ENCODE measurements at places on chromosomes 3 and 15.

GRCh38 chr3:47580481-47580880 is 1.8 kb upstream of the CSPG5 start:
- DNase-seq = no peak

GRCh38 chr3:196197524-196197923 is 13.7 kb downstream of the ZDHHC19 start:
- no peak for DNase-seq

GRCh38 chr3:113450911-113451310 is 9.6 kb upstream of the CFAP44 start:
- DNase-seq = no peak

DNA sequence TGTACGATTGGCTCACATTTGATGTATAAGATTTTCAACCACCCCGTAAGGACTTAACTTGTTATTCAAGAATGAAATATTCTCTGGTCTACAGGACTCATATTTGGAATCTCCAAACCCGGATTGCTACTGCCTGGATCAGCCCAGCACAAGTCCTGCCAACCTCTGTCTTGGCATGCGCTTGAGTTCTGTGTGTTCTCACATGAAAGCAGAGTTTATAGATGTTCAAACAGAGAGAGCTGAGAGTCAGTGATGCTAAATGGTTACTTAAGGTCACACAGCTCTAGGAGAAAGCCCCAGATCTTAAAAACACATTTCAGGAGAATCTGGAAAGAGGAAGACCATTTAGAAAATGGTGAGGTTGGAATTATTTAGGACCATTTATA is 268.0 kb upstream of the TBL1XR1 start:
- DNase-seq = no peak

DNA sequence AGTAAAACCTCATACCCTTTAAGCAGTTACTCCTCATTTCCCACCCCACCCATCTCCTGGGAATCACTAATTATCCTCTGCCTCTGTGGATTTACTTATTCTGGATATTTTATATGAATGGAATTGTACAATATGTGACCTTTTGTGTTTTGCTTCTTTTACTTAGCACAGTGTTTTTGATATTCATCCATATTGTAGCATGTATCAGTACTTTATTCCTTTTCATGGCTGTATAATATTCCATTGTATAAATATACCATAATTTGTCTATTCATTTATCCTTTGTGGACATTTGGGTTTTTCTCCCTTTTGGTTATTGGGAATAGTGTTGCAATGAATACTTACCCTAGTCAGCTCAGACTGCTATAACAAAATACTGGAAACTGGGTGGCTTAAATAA is 39.2 kb downstream of the SH3GL3 start:
- no peak for DNase-seq

DNA sequence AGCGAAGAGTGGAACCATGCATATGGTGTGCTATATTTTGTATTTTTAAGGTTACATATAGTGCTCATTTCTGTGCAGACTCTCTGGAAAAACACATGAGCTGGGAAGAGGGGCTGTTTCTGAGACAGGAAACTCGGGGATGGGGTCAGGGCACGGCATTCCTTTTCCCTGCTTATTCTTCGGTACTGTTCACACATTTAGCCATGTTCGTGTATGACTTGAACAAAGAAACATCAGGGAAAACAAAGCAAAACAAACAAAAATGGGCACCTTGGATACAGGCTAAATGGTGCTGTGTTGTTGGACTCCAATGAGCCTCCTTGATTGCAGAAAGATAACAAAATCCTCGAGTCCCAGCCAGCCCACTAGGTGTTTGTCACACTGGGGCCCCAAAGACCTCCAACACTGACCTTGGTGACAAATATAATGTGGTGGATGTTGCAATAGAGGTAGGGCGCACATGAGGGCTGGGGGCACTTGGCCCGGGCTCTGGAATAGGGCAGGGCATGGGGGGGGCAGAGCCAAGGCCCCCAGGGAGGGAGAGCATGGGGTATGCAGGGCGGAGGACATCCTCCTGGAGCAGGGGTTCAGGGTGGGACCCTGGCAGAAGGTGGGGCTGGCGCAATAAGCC is 19.3 kb downstream of the DNASE1L3 start:
- no peak for DNase-seq

- DNase-seq = no peak
These were observed 68.1 kb upstream of the SCN5A start for GRCh38 chr3:38717355-38718240.

GRCh38 chr15:59087731-59088130 is 17.2 kb upstream of the CCNB2 start:
- no peak for DNase-seq

- DNase-seq = no peak
These were observed 26.5 kb downstream of the RTP1 start for GRCh38 chr3:187223799-187224198.

GRCh38 chr3:53384465-53385423 is 37.4 kb upstream of the DCP1A start:
- no peak for DNase-seq

- no peak for DNase-seq
These were observed 61.2 kb upstream of the DNAJC19 start for GRCh38 chr3:181050738-181051137.

- DNase-seq = no peak
These were observed 119.1 kb downstream of the ROBO2 start for GRCh38 chr3:77158730-77159581.

DNA sequence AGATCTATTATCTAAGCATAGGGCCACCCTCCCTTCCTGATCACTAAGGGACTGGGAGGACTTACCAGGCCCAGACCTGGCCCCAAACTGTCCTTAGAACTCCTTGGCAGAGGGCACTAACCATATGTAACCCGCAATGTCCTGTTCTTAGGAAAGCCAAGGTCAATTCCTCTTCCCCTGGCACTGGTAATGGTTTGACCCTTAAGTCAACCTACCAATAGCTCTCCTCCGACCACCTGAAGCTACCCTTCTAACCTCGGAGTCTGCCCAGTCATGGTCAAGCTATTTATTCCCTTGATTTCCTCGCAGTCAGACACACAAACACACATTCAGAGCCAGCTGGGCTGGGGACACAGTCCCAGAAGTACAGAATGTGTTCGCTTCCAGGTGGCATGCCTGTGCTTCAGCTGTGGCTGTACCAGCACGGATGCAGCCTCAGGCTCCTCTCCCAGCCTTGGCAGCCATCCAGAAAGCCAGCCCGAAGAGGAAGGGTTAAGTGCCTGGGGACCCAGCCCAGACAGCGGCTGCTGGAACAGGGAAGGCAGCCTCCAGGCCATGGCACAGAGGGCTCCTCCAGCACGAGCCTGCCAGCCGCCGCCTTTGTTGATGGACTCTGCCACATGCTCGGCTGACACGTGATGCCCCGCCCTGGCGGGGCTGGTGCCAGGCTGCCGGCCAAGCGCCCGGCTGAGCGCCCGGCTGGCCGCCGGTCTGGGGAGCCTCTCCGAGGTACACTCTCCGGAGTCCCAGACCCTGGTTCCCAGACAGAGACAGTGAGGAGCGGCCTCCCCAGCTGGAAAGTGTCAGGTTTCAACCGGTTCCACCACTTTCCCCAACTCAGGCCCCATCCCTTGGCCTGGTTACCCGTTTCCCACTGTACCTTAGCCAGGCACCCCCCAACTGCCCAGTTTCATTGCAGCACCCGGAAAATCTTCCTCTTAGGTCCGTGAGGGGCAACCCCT is 5.5 kb downstream of the BMF start:
- no peak for DNase-seq

- no peak for DNase-seq
These were observed 1505.7 kb upstream of the CADM2 start for GRCh38 chr3:83453056-83453455.

DNA sequence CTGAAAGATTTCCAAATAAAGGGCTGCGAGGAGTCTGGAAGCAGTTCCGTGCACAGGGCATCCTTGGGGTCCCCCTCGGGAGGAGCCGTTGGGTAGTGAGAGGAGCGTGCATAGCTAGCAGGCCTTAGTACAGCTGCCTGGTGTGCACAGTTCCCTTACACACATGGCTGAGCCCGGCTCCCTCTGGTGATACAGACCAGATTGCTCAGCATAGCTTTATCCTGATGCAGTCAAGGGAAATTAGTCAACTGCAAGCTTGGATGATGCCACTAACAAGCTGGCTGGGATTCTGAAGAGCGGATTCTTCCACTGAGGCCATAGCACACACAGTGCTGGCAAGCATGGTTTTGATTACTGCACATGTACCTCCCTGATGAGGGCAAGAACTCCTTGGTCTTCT is 349.4 kb downstream of the LRTM1 start:
- no peak for DNase-seq

DNA sequence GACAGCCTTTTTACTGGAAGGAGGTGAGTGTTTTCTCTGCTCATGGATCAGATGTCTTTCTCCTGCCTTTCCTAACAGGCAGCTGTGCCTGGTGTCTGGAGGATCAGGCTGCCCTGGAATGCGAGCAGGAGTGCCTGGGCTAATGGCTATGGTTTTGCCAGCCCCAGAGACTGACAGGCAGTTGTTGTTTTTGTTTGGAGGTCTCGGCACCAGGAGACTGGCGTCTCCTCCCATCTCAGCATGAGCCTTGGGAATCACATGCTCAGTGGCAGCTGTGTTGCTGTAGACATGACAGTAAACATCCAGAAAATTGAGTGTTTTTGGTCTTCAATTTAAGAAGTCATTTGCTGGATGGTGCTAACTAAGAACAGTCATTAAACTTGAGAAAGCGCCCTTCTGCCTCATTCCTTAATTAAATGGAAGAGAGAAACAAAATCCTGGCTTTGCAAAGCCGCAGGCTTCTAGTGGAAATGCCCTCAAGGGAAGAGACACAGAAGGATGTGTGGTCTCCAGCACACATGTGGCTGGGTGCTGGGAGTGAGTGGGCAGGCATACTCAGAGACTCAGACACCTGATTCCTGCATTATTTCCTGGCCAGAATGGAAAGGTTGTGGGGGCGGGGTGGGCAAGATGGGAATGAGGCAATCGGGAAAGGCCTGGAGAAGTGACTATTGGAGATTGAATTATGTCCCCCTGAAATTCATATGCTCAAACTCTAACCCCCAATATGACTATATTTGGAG is 97.0 kb upstream of the NMNAT3 start:
- DNase-seq = no peak

GRCh38 chr3:100650651-100651619 is 41.5 kb downstream of the ADGRG7 start:
- DNase-seq = peak; percentile 9

DNA sequence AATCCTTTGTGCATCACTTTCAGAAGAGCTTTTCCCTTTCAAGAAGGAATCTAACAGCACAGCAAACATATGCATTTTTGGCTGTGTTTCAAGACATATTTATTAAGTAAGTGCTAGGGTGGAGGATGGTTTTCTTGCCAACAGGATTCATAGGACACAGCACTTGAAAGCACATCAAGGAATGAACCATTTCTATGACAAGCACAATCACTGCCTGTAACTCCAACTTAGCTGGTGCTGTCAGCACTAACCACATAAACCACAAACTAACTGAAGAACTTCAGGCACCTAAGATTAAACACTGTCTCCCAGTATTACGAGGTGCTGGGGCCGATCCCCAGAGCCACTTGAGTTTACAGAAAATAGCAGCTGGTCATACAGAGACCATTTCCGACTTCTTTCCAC is 35.4 kb upstream of the SPRED1 start:
- DNase-seq = no peak

DNA sequence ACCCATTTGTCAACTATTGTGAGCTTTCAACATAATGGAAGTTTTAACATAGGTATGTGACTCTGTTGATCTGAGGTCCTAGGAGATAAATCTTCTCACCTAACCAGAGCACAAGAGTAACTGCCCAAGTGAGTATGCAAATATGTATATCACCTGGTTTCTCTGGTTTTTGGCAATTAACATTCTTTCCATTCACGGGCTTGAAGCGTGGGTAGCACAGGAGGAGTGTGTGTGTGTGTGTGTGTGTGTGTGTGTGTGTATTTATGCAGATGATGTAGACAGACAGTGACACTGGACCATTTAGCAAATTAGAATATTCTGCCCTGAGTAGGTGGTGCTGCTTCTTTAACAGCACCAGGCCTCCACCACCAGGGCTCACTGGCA is 15.0 kb downstream of the EPHB1 start:
- no peak for DNase-seq

DNA sequence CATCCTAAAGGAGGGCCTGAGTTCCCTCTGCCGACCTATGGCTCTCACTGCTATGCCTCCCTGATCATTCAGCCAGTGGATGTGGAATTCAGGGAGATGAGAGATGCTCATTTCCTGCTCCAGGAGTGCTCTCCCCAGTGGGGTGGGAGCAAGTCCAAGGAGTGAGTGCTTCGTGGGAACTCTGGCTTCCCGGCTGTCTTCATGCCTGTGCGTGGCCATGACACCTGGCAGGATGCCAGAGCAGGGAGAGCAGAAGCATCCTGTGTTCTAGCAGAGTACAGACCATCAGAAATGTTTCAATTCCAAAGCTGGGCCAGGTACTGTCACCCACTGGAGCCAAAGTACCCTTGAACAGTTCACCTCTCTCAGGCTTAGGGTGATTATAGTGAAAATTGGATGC is 45.1 kb downstream of the APH1B start:
- DNase-seq = no peak

- DNase-seq = no peak
These were observed 75.1 kb upstream of the TRIM42 start for GRCh38 chr3:140602781-140603180.

DNA sequence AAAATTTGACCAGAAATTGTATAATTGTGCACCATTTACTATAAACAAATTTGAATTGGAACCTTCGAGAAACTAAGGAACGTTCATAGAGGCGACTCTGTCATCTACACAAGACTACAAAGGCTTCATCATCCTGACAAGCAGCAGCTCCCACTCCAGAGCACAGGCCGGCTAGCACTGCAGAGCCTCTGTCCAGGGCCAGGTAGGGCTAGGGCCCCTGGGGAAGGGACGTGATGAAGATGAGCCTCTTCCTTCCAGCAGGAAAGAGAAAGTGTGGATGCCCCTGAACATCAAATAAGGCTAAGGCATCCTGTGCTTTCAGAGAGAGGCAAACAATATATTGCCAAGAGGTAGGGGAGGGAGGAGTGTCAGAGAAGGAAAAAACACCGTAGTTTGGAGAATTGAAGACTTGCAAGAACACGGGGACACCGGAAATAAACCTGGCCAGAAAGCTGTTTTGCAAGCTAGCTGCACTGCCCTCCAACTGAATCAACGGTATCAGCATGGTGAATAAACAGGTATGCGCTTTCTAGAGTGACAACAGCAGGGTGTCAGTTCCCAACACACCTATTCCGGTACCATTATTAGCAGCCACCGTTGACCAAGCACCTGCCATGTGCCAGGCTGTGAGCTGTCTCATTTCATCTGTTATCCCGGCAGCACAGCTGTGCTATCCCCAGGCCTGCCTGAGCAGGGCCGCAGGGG is 12.4 kb downstream of the XXYLT1 start:
- peak; percentile 23 for DNase-seq

GRCh38 chr3:14791343-14791945 is 27.3 kb upstream of the FGD5 start:
- DNase-seq = peak; percentile 34

GRCh38 chr3:115251509-115251908 is 104.4 kb upstream of the ZBTB20 start:
- DNase-seq = no peak

DNA sequence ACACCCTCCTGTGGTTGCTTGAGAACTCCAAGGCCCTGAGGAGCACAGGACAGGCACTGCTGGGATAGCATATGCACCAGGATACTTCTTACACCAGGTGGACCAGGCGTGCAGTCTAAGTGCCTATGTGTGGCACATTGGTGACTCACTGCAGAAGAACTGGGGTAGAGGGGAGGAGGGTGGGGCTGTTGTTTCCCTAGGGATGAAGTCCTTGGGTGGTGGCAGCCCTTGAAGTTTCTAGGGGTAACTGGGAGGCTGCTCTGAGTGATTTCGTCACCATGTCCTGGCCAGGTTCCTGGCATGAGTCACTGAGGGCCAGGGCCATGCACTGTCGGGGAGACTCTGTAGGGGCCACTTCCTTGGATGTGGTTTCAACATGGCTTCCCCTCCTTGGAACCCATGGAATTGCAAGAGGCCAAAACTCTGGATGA is 15.9 kb downstream of the MYZAP start:
- no peak for DNase-seq
